ENCODE measurements at places on chromosomes 12 and 14.

DNA sequence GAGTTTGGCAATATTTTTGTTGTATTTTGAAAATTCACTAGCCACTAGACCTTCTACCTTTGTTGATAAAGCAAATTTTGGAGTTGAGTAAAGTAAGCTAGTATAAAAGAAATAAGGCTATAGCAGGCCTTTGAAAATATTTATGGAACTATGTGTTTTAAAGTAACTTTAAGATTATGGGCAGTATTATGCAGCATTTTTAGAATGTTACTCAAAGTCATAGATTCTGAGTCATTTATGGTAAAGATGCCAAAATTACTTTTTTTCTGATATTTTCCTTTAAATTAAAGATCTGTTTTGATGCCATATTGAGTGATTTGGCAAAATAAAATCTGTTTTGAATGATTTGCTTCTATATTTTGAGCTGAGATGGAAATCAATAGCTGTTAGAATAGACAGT is 57.2 kb downstream of the SYNE2 start:
- DNase-seq: no peak

DNA sequence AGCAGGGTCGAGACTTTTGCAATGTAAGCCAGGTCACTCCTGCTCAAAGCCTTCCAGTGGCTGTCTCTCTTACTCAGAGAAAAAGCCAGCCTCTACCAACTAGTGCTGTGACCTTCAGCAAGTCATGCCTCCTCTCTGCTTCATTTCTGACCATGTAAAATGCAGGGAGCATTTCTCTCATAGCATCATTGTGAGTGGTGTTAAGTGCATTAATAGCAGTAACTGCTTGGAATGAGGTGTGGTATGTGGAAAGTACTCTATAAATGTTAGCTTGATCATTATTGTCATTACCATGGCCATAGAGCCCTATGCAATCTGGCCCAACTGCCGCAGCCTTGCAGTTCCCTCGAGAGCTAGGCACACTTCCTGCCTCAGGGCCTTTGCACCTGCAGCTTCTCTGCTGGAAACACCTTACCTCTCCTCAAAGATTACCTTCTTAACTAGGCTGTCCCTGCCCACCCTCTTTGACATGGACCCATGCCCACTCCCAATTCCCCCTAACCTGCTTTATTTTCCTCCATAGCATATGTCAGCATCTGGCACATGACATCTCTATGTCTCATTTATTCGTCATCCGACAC is 10.9 kb downstream of the PLEKHD1 start:
- no peak for DNase-seq

- DNase-seq: no peak
Measured at GRCh38 chr14:54674046-54674741, 107.3 kb downstream of the SAMD4A start.

DNA sequence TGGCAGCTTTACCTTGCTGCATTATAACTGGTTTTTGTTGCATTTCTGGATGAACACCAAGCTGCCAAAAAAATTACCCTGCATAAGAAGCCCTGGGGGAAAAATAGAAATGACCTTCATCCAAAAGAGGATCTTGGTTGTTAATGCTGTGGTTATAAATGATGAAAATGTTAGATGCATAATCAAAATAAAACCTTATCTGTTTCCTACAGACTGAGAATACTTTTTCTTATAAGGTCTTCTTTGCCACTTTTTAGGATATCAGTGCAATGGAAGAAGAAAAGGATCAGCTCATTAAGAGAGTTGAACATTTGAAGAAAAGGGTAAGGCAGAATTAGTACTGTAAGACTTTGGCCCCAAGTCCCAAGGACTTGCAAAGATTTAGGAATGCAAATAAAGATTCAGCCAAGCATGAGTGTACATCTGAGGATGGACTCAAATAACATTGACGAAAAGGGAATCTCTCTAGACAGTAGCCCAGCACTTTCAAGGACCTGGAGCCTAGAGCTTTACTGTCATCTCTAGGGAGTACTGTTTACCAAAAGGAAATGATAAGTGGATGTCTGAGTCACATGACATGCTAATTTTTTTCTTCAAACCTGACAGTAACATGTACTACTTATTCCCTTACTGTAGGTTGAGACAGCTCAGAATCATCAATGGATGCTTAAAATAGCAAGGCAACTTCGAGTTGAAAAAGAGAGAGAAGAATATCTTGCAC is 10.7 kb downstream of the IFT81 start:
- DNase-seq: no peak

DNA sequence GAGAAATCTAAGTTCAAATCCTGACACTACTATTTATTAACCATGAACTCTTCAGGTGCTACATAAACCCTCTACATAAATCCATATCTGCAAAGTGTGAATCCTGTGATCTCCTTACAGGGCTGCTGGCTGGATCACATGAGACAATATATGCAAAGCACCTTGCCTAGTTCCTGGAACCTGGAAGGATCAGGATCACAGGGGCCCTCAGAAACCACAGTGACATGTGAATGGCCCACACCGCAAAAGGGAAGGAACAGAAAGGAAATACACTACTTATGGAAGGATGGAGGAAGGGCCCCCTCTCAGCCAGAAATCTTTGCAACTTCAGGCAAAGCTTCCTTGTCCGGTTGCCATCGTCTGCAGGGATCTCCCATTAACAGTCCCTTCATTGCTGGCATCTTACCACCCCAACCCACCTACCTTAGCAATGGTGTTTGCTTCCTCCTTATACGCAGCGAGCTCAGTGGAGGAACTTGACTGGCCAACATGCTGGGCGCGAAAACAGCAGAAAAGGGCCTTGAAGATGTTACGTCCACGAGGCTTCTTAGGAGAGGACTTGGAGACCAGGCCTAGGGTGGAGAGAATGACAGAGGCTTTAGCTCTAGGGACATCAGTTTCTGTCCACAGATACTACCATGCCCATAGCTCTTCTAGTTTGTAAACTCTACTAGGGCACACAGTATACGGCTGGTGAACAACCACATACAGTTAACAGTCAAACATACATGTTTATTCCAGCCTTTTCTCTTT is 10.7 kb upstream of the AVIL start:
- no peak for DNase-seq

GRCh38 chr12:1188016-1188415 is 197.0 kb downstream of the ERC1 start:
- no peak for DNase-seq

DNA sequence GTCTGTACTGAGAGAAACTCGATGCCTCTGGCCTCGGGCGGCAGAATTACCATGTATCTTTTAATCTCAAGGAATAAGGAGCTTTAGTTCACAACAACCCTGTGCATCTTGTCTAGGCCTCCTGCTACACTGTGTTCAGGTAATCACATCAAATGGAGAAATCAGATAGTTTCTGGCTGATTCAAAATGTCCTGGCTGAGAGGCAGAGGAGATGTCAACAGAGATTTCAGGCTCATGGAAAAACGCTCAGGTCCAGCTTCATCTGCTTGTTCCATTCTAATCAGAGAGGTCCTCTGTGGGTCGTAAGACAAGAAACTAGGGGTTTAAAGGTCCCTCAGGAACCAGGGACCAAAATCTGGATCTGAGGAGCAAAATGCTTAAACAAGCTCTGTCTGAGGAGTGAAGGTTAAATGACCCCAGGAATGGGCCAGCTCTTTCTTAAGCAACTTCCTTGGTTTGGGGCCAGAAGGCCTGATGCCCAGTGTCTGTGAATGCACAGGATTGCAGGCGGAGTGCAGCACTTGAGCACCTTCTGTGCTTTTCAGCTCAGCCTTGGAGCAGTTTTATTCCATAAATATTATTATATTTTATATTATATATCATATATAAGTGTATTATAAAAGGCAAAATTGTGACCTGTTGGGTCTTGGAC is 170.2 kb upstream of the PRICKLE1 start:
- DNase-seq: no peak

- DNase-seq: no peak
Measured at GRCh38 chr14:55094292-55095157, 34.5 kb upstream of the LGALS3 start.

GRCh38 chr12:47704719-47705118 is 1.1 kb downstream of the RPAP3 start:
- no peak for DNase-seq

DNA sequence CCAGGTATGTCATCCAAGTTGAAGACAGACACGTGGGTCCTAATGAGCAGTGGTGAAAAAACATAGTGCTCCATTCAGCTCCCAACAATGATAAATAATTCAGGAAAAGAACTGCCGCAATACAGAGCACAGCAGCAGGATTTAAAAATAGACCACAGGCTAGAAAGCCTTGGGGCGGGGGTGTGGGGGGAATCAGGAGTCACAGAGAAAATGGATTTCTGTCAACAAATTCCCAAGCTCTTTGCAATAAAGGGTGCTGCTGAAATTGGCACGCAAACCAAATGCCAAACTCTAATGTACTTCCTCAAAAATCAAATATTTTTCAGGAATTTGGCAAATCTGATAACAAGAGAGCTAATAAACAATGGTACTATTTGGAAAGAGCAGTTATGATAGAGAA is 58.6 kb downstream of the R3HDM2 start:
- no peak for DNase-seq

DNA sequence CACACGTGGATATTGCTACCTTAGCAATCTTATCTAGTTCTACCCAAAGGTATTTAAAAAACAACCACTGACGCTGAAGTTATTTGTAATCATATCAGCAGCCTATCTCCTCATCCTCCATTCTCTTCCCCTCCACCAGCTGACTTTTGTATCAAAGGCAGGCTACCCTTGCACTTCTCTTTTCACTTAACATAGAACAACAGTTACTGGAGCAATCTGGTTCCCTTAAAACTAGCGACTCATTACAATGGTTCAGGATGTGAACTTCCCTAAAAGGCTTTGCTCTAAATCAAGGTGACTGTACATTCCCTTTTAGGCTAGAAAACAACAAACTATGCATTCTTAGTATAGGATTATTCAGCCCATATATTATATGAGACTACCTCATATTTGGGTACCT is 404.7 kb downstream of the APAF1 start:
- no peak for DNase-seq

DNA sequence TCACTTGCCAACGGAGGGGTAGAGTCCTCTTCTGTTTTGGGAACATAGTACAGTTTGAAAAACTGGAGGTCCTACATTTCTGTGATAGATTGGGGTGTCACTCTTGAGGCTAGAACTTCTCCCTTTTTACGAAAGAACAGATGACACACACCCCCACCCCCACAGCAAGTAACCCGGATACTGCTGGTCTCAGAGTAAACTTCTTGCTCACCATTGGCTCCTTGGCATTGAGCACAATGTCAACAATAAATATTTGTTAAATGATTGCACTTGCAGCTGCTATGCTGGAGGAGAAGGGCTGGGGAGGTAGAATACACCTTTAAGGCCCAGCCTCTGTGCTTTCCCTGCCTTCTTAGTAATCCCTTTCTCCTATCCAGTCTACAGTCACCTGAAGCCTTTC is 149.8 kb downstream of the TGFB3 start:
- no peak for DNase-seq

GRCh38 chr14:37087520-37087919 is 84.9 kb downstream of the SLC25A21 start:
- no peak for DNase-seq

DNA sequence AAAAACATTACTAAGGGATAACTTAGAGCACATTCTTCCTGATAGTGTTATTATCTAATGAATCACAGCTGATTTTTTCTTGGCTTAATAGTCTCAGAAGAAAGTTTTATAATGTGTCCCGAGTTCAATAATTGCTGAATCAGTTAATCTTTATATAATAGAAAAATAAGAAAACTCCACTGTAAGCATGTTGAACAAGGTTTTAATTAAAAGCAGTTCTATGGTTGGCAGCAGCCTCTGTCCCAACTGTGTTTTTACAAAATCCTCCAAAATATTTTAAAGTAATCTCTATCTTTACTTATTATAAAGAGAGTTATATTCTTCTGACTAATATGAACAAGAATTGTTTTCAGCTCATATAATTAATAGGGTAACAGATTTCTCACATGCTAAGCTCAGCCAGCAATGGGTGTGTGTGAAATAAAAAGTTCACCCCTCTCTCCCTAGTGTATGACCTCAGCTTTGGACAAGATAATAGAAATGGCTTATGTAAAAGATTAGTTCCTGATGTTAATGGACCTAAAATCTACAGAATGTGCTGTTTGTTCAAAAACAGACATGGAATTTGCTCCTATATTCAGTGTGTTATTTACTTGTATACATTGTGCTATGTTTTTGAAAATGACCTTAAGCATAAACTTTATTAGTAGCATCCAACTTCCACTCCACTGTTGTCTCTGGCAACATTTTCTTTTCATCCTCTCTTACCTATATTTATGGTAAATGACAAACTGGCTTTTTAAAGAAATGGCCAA is 67.1 kb upstream of the DCN start:
- no peak for DNase-seq

DNA sequence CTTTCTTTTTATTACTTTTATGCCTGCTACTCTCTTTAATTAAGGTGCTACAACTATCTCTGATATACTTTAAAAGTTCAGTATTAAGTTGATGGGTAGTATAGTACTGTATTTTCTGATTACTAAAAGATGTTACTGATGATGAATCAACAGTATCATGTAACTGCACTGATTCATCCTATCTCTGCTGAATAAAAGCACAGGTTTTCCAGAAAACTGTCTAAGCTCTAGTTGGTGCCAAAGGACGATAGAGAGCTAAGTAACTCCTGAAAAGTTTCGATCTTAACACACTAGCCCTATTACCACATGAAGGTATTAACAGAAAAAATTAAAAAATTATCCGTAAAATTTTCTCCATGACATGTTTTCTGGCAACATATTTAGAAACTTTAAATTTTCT is 2.1 kb downstream of the SCAF11 start:
- no peak for DNase-seq

- DNase-seq: peak; percentile 44
Measured at GRCh38 chr12:724194-724855, 28.1 kb upstream of the WNK1 start.

- DNase-seq: no peak
Measured at GRCh38 chr14:93943930-93944329, 16.8 kb downstream of the FAM181A start.

DNA sequence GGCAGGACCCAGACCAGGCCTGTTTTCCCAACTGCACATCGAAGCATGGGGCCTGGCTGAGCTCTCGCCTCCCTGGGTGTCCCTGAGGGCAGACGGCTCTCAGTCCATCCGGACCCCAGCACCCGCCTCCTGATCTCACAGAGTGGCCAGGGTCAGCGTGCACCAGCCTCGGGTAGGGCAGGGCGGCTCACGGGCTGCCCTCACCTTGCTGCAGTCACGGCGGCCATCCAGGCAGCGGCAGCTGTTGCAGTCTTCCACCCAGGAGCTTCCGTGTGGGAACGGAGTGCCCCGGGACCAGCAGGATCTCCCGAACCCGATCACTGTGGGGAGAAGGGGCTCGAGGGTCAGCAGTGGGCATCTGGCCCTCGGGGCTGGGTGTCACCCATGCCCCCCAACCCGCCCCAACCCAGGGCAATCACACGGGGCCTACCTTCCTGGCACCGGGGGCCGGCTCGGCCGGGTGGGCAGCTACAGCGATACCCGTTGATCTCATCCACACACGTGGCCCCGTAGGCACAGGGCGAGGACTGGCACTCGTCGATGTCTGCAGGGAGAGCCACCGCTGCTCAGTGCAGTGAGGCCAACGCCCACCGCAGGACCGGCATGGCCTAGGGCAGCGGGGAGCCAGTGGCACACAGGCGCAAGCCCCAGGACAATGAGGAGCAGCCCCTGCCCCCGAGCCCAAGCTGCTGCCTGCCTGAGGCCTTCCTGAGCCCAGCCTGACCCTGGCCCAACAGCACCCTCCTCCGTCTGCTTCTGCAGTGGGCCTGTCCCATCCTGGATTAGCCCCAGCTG is 22.2 kb downstream of the JAG2 start:
- DNase-seq: no peak

All from activated CD4-positive, alpha-beta memory T cell treated with anti-CD3 and anti-CD28 coated beads for 36 hours (primary cell).